Stomach (tissue), 19 donors: ENCODE measurements at places on chromosomes 5 and 9.

DNA sequence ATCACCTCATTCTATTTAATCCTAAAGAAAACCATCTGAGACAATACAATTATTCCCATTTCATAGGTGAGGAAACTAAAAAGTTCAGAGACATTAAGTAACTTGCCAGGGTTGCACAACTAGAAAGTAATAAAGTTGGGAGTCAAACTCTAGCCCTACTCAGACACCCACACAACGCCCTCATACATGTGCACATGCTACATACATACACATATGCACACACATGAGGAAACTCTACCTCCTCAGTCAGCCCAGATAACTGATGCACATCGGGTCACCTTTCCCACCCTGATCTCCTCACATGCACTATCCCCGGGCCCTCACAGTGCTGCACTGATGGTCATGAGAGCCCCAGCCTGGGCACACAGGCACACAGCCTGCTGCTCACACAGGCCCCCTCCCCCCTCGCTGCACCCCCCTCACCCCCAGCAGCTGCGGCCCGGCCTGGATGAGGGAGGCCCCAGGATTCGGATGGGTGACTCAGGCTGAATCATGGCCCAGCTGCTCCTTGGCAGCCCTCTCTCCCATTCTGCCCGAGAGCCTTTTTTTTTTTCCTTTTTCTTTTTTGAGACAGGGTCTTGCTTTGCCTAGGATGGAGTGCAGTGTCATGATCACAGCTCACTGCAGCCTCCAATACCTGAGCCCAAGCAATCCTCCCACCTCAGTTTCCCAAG, 5.0 kb upstream of the GPRIN1 start:
- H3K4me3 ChIP-seq, result no peak overlapping the region
- H3K27me3 ChIP-seq, result peaks cover 88% of the 10 kb centered on the region
- H3K36me3 ChIP-seq, result no peaks in the 10 kb centered on the region
- H3K27ac ChIP-seq, result no peak overlapping the region
- no peak for DNase-seq
- H3K4me1 ChIP-seq, result peaks cover 12% of the 10 kb centered on the region

DNA sequence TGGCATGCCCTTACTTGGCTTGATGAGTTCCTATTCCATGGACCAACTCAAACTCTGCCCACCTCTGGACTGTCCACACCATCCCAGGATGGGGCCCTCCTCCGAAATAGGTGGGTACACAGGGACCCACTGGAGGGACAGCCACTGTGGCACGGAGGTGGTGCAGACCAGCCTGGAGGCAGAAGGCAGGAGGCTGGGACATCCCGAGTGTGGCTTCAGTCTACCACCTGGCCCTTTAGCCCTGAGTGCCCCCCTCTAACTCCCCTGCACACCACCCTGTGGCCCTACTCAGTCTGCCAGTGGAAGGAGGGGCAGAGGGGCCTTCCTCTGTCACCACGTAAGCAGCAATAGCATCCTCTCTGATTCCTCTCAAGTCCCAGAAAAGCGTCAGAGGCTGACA, 3.7 kb downstream of the IL3 start:
- H3K27me3 ChIP-seq, result no peaks in the 10 kb centered on the region
- no peak overlapping the region for H3K4me3 ChIP-seq
- peaks cover 6% of the 10 kb centered on the region for H3K4me1 ChIP-seq
- no peak for DNase-seq
- H3K27ac ChIP-seq, result no peak overlapping the region

DNA sequence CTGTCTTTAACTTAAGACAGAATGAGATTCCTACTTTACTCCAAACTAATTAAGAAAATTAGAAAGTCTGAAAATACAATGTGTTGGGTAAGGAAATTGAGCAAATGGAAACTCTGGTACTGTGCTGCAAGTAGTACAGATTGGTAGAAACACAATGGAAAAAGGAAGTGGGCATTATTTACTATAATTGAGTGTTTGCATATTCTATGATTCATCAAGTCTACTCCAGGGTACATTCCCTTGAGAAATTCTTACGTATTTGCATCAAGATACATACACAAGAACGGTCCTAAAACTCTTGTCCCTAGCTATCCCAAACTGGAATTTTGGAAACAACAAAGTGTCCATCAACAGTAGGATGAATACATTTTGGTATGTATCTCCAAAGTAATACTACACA, 123.5 kb upstream of the TARS1 start:
- H3K27me3 ChIP-seq, result no peaks in the 10 kb centered on the region
- H3K27ac ChIP-seq, result no peak overlapping the region
- no peaks in the 10 kb centered on the region for H3K36me3 ChIP-seq
- H3K4me1 ChIP-seq, result no peaks in the 10 kb centered on the region

DNA sequence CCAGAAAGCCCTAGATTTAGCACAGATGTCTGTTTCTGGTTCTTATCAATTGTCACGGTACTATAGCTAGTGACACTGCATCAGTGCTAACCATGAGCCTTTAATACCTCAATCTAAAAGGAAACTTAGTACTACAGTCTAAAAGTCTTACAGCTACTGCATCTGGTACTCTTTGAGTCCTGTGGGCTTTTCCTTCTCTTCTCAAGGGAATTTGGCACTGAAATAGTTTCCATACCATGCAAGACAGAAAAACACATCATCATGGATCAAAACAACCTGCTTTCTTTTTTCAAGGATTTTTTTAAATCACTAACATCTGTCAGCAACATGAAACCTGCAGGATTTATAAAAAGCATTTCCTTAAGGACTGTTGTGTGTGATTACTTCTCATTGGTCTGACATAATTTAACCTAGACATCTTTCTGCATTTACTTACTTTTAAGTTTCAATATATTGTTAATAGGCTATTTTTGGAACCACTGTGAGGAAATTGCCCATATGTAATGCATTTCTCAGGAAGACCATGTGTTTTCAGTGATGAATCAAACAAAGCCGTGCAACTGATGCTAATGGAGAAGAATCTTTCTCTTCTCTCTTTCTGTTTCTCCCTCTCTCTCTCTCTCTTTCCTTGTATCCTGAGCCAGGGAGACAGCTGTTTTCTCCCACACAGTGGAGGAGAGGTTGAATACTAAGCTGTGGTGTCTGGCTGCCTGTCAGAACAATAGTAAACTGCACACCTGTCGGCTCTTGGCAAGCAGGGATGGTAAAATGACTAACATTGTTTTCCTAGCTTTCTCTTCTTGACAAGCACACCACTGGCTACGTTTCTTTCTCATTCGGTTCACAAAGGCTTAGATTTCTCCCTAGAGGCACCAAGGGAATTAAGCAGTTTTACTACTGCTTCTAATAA, 273.4 kb downstream of the CSNK1G3 start:
- no peaks in the 10 kb centered on the region for H3K36me3 ChIP-seq
- peaks cover 8% of the 10 kb centered on the region for H3K4me1 ChIP-seq
- peak; percentile 68 for DNase-seq
- H3K4me3 ChIP-seq, result no peak overlapping the region
- H3K27me3 ChIP-seq, result no peaks in the 10 kb centered on the region

DNA sequence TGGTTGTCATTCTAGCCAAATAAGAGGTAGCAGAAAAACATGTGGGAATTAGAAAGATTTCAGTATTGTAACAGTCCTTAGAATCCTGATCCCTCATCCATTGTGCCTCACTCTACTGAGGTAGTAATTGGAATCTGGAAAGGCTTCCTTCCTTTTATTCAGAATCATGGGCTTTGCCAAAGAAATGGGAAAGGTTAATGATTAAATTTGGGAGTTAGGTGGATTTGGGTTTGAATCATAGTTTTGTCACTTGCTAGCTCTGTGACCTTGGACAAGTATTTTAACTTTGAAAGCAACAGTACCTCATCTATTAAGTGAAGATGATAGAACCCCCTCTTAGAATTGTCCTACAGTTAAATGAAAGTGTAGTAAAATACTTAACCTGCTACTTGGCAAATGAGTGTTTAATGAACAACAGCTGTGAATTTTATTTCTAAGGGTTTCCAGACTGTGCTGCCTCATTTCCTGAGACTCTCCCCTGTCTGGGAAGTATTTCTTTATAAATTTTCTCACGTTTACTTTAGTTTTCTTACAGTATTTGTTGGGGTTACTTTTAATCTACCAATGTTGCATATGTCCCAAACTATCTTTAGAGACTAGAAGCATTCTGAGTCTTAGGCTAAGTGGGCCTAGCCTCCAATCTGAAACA, 11.7 kb downstream of the SPDL1 start:
- no peak overlapping the region for H3K27ac ChIP-seq
- H3K36me3 ChIP-seq, result peaks cover 82% of the 10 kb centered on the region
- no peaks in the 10 kb centered on the region for H3K27me3 ChIP-seq
- no peak for DNase-seq
- no peaks in the 10 kb centered on the region for H3K4me1 ChIP-seq

DNA sequence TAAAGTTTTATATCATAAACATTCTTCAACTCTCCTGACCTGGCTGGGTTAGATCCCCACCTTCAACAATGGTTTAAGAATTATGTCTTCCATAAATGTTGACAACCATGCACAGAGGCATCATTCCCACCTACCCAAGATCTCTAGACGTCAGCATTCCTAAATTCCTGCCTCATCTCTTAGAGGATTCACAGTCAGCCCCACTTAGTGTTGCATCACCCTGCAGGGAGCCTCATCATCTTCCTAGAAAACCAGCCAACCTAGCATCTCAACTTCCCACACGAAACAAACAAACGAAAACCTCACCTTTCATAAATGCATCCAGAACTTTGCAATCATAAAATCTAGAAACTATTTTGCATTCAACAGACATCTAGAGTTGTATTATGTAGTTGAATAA, 816.1 kb upstream of the C9orf72 start:
- no peak for DNase-seq
- H3K4me3 ChIP-seq, result no peak overlapping the region
- H3K36me3 ChIP-seq, result no peaks in the 10 kb centered on the region
- no peak overlapping the region for H3K27ac ChIP-seq
